ENCODE measurements at places on chromosomes 16 and 17. TPM values are rescaled to one million over a fixed set of nuclear protein-coding genes. Genes with fewer than 3 reads are reported as not detected.

- no peak for DNase-seq
Observed at GRCh38 chr16:13143551-13143950, 242.2 kb downstream of the SHISA9 start.

- DNase-seq, result no peak
Observed at GRCh38 chr17:50037321-50038107, 18.4 kb upstream of the ITGA3 start.

DNA sequence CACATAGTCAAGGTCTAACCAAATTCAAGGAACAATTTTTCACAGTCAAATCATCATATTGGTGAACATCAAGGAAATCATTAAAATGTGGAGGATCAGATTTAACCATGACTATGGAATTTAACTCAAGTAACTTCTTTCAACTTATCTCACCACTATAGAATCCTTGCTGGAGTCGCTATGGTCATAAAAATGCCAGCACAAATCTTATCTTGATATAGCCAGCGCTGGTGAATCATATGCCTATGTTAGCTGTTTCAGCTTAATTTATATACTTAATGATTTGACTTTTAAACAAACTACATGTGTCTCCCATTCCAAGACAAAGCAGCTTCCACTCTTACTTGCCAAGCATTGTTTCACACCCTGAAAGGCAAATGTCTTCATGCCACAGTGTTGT is 416.4 kb downstream of the CDH11 start:
- no peak for DNase-seq

DNA sequence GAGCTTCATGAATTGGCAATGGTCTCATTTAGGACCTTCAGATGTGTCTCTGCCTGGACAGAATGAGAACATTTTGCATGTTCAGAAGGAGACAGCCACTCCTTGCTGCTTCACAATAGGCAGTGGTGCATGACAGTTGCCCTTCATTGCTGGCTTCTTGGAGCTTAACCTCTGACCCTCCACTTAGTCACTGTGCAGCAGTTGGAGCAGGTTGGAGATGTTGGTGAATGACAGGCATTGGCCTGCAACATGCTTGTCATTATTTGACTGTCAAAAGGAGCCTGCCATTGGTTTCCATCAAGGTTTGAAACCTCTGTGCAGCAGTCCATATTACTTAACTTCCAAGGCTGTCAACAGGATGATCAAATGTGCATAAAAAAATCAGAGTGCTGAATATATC is 22.7 kb downstream of the FTO start:
- DNase-seq, result no peak

GRCh38 chr16:80615735-80616134 is 74.9 kb downstream of the DYNLRB2 start:
- DNase-seq, result no peak

DNA sequence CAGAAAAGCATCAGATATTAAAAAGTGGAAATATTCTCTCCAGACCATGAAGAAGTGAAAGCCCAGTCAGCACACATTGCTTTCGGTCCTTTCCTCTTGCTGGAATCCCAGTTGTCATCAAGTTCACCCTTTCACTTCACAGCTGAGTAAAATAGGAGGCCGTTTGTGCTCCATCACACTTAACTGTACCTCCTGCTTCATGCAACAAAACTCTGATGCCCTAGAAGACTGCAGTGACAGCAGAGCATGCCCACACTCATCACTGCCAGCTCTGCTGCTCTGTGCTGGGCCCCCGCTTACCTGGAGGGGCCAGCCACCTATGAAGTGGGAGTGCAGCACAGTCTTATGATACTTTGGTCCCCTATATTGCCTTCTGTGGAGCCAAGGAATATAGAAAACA is 62.5 kb downstream of the N4BP1 start:
- no peak for DNase-seq

GRCh38 chr17:66398059-66398458 is 95.6 kb downstream of the PRKCA start:
- DNase-seq, result no peak

DNA sequence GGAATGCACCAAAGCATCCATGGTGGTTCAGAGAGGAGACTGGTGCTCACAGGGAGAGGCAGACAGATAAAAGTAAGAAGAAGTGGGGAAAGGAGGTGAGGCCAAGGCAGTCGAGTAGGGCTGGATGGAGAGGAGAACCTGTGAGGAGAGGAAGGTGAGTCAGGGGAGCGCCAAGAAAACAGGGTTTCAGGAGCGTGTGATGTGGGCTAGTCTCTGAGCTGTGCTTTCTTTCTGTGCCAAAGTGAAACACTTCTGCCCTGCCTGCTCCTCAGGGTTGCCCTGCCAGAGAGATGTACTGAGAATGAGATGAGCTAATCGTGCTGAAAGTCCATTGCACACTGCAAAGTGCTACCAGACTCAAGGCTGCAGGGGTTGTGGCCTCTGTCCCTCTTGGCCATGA is 310.7 kb upstream of the CCL2 start:
- no peak for DNase-seq

DNA sequence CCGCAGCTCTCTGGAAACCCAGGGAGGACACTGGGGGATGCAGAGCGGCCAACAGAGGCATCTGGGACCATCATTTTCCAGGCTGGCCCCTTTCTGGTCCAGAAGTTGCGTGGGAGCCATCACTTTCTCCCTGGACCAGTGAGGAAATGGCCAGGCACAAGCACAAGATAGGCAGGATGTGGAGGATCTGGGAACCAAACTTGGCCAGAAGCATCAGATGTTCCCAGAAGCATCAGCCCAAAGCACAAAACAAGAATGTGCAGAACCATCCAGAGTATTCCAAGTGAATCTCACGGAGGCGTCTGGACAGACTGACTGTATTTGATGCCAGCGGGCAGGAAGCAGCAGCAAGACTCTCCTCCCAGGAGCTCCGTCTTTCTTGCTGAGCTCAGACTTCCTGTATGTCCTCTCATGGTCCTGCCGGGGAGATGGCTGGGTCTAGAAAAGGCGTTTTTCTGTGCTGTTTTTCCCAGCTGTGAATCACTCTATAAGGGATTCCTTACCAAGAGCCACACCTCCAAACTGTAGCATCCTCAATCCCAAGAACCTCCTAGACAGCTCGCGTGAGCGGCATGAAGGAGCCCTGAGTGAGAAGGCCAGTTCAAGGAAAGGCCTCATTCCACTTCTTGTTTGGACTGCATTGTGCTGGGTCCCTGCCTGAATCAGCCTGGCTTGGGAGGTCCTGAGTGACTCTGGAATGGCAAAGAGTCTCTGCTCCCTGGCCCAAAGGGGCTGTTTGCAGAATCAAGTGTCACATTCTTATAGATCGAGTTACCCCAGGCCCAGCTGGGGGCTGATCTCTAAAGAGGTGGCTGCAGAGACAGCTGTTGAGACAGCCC is 49.5 kb upstream of the MTSS2 start:
- peak; percentile 66 for DNase-seq

GRCh38 chr16:47713225-47713595 is 252.1 kb downstream of the PHKB start:
- no peak for DNase-seq

GRCh38 chr17:27423651-27424050 is 32.6 kb upstream of the KSR1 start:
- no peak for DNase-seq

DNA sequence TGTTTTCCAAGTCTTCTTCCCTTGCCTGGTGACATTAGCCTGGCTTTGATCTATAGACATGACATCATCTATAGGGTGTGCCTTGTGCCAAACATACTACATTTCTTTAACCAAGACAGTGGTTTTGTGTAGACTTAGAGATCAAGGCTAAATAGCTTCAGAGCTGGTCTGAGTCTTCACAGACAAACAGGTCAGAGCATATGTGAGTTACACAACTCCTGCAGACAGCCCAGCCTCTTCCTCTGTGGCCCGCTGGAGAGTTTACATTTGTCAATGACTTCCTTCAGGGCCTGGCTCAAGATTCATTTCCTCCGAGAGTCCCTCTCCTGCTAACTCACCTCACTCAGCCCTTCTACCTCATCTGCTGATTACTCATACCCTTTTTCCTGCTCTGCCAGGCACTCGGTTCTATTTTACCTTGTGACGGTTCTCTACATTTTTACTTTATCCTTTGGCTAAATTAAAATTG is 73.1 kb upstream of the TANC2 start:
- no peak for DNase-seq

GRCh38 chr16:19126300-19126699 is 12.5 kb downstream of the ITPRIPL2 start:
- DNase-seq, result no peak

- DNase-seq, result no peak
Observed at GRCh38 chr17:58330538-58330996, 2.0 kb upstream of the TSPOAP1 start.

GRCh38 chr17:66677201-66677981 is 157.5 kb upstream of the CACNG5 start:
- no peak for DNase-seq

Gene HSD11B2
- 0.81 TPM for total RNA-seq

Gene FBXO39
- total RNA-seq, result not detected

Gene ASPA
- total RNA-seq, result 3.8 TPM

Gene MSLN
- total RNA-seq, result 1.9 TPM

Gene ACSM5
- 1.5 TPM for total RNA-seq

Gene ZNF205
- 7.4 TPM for total RNA-seq

Gene TSNAXIP1
- 0.41 TPM for total RNA-seq

Measured in Right ventricle myocardium inferior (tissue), 1 donor.